Stimulated activated naive CD4-positive, alpha-beta T cell (primary cell): ENCODE measurements at places on chromosomes 16 and 17.

DNA sequence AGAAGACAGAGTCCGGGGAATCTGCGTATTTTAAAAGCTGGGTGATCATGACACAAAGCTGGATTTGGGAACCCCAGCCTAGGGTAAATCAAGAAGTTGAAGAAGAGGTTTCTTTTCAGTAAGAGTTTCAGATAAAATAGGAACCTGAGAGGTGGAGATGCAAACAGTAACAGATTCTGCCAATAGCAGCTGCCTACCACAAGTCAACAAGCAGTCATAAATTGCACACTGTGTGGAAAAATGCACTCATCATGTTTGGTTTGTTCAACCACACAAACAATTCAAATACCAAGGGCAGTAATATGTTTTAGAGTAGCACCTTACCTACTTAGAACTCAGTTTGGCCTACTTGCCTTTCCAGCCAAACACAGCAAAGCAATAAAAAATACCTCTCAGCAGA lies 14.0 kb downstream of the MYO1D start:
- no peak for DNase-seq

- DNase-seq = no peak
These were observed 5.8 kb upstream of the WFDC1 start for GRCh38 chr16:84288902-84289301.

DNA sequence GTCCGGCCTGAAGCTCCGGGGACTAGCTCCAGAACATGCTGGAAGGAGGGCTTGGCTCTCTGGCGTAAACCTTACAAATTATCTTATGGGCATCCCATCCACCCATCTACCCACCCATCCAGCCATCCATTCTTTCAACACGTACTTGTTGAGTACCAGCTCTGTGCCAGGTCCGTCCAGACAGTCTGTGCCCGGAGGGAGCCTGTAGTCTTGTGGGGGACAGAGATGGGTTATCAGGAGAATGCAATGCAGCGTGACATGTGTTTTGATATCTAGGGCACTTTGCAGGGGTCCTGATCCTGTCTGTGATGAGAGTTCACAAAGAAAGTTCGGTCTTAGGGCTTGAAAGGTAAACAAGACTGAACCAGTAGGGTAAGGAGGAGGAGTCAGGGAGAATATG lies 4.1 kb upstream of the SLC13A2 start:
- DNase-seq = no peak

GRCh38 chr16:85963753-85964285 lies 64.9 kb downstream of the IRF8 start:
- DNase-seq = no peak

DNA sequence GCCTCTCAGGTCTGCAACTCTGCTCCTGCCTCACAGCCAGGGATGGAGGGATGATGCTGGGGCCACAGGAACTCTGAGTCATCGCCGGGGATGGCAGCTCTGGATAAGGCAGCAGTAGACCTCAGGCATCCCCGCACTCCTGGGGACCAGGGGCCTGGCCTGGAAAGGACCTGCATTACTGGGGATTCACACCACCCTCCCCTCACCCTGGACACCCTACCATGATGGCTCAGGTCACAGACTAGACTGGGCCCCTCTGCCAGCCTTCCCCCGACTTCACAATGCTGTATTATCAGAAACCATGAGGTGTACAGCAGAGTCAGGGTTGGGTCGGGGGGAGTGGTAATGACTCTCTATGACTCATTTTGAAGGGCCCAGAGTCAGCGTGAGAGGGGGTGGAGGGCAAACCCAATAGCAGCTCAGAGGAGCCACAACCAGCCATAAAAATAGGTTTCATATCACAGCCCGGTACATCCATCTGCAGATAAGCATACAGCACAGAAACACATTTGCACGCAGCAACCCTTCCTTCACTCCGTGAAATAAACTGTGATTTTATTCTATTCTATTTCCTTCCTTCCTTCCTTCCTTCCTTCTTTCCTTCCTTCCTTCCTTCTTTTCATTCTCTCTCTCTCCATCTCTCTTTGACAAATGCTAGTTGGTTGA lies 28.8 kb downstream of the DYNLRB2 start:
- DNase-seq = no peak

GRCh38 chr17:20122254-20122879 lies 113.2 kb downstream of the SPECC1 start:
- no peak for DNase-seq

GRCh38 chr17:65013613-65014391 lies 42.7 kb downstream of the GNA13 start:
- DNase-seq = no peak

DNA sequence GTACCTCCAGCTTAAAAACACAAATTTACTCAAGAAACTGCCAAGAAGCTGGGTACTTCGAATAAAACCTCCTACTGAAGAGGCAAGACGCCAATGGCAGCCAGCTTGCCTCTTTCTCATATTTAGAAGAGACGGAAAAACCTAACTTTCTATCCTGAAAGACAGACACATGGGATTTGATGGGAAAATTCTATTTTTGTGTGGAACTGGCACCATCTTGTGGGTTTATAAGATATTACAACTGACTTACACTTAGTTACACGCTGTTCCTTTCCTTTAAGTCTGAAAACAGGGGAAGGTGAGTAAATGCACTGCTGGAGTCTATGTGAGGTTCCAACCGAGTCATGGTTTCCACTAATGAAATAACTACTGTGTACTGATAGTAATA lies 10.3 kb downstream of the ZNF18 start:
- no peak for DNase-seq

- no peak for DNase-seq
These were observed 24.1 kb downstream of the WIPI1 start for GRCh38 chr17:68433211-68433610.

DNA sequence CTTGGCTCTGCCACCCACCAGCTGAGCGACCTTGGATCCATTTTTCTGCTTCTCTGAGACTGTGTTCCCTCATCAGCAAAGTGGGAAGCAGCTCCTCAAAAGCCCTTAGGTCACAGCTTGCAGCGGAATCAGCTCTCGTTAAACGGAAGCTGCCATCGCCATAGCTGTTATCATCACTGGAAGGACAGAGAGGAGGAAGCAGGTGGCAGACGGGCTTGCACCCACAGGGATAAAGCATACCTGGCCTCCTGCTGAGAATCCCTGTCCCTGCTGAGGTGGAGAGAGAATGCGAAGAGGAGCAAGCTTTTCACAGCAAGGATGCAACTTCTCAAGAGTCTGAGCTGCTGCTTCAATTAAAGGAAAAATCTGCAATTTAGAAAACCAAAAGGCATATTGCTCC lies 106.6 kb downstream of the CLEC16A start:
- no peak for DNase-seq

DNA sequence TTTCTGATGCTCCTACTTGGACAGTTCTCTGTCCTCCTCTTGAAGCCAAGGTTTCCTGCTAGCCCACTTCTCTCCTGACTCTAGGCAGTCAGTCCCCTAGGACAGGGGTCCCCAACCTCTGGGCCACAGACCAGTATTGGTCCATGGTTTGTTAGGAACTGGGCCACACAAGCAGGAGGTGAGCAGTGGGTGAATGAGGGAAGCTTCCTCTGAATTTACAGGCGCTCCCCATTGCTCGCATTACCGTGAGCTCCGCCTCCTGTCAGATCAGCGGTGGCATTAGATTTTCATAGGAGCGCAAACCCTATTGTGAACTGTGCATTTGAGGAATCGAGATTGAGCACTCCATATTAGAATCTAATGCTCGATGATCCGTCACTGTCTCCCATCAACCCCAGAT lies 55.7 kb downstream of the GNA13 start:
- no peak for DNase-seq

- DNase-seq = no peak
These were observed 128.2 kb downstream of the ZNF778 start for GRCh38 chr16:89345642-89346150.

- DNase-seq = no peak
These were observed 747.1 kb downstream of the CDH8 start for GRCh38 chr16:61289141-61289540.

DNA sequence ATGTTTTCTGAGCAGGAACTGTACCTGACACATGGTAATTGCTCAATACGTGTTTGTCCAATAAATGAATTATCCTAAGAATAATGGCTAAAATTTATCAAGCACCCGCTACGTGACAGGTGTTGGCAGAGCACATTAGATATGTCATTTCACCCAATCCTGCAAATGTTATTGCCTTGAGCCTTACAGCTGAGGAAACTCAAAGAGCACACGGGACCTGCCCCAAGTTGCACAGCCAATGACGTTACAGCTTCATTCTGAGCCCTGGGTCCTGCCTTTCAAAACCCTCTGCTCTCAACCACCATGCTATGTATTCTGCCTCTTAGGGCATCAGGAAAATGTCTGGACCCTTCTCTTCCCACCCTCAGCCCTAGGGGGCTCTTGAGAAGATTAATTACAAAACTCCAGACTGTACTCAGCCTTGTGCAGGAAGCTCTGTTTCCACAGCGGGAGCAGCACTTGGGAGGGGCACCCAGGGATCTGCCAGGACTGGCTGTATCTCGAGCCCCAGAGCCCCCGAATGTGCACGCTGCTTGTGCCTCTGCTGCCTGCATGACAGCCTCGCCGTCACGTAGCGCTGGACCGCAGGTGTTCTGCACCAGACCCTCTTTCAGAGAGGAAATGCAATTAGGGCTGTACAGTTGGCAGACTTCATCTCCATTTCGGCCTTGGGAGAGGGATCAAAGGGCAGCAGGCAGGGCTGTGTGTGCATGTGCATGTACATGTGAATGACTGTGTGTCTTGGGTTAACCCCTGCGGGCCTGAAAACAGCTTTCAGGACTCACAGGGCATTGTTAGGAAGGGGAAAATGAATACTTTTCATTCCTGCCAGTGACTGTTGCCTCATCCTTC lies 71.6 kb downstream of the GPR139 start:
- no peak for DNase-seq

DNA sequence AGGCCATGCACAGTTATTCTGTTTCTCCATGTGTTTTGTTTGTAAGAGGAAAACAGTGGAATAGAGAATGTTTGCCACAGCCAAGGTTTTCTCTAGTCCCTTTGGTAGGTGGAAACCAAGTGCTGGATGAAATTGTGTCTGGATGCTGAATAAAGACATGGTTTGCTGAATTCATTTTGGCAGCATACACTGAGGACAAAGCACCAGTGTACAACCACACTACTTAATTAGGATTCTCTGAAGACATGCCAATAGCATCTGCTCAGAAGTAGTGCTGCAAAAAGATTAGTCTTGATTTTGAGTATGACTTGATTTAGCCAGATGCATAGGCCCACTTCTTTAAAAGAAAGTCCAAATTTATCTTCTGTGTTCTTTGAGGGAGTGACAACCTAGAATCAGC lies 230.5 kb upstream of the CACNG5 start:
- no peak for DNase-seq

GRCh38 chr17:41464682-41465081 lies 2.5 kb downstream of the KRT32 start:
- no peak for DNase-seq

DNA sequence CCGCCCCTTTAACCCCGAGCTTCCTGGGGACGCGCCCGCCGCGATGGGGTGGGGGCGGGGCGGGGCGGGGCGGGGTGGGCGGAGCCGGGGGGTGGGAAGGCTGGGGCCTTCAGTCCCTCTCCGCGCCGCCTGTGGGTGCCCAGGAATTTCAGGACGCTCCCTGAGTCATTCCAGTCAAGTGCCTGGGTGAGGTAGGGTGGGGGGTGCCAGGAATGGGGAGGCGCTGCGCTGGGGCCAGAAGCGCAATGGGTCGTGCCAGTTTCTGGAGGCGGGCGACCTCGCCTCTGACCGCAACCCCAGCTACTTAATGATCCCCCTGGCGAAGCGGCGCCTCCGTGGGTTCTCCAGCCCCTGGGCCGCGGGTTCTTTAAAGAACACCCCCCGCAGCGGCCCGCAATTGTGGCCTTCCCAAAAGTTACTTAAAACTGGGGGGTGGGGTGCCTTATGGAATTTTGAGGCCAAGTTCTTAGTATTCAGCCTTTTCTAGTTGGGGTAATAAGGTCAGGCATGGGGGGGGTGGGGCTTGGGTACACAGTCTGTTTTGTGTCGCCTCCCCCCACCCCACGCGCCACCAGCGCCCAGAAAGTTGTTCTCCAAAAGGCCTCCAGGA lies 826 bp upstream of the GSE1 start:
- DNase-seq = no peak

GRCh38 chr17:58294034-58294433 lies 13.3 kb upstream of the MPO start:
- no peak for DNase-seq

DNA sequence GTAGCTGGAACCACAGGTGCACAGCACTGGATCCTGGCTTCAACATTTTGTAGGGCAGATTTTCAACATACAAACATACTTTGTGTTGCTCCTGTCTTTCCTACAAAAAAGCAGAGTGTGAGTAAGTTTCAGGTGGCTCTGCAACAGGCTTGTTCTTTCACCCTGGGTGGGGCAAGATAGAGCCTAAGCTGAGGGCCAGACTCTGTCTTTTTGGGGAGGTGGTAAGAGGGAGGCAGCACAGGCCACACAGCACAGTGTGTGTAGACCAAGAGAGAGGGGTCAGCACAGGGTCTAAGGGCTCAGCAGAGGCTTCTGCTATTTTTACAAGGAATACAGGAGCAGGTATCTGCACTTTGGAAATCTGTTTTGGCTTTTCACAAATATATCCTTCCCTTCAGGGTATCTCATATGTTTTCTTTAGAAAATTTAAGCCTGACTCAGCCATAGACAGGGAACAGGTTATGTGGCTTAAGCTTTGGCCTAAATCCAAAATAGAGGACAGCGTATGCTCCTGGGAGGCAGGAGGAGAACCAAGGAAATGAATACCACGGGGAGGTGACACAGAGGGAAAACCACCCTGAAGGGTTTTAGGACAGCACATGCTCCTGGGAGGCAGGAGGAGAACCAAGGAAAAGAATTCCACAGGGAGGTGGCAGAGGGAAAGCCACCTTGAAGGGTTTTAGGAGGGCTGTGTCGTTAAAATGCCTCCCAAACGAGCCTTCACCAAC lies 21.6 kb downstream of the EMC8 start:
- no peak for DNase-seq

DNA sequence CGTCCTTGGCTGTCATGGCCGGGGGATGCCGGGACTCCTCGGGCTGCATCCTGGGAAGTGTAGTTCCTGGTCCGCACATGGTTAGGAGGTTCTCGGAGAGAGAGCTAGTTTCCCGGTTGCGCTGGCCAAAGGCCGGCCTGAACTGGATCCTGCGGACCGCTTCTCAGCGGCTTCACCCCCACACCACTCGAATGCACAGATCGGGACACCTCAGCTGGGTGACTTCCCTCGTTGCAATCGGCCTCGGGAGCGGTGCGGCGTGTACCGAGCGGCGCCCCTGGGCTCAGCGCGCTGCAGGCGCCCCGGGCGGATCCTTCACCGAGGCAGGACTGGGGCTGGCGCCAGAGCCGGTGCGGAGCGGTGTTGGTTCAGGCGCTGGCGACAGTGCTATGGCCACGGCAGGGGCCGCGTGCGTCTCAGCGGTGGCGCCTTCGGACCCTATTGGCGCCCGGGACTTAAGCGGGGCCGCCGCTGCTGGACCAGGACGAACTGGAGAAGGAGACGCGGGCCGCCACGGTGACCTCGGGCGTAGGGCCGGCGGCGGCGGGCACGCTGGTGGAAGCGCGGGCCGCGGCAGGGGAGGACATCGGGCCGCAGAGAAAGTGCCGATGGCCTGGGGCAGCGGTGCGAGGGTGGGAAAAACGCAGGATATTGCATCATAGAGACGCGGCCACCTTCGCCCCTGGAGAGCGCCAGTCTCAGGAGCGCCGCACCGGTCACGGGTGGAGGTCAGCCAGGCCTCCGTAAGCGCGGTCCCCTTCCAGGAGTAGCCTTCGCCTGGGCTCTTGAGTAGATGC lies 11.4 kb downstream of the ZNF629 start:
- DNase-seq = peak; percentile 43

GRCh38 chr17:557371-557770 lies 157.3 kb downstream of the VPS53 start:
- no peak for DNase-seq

GRCh38 chr17:57523926-57524632 lies 221.0 kb downstream of the CCDC182 start:
- DNase-seq = no peak

- peak; percentile 23 for DNase-seq
These were observed 22.8 kb upstream of the PVALEF start for GRCh38 chr17:81142301-81143199.
